ENCODE measurements at places on chromosomes 12 and 14.

DNA sequence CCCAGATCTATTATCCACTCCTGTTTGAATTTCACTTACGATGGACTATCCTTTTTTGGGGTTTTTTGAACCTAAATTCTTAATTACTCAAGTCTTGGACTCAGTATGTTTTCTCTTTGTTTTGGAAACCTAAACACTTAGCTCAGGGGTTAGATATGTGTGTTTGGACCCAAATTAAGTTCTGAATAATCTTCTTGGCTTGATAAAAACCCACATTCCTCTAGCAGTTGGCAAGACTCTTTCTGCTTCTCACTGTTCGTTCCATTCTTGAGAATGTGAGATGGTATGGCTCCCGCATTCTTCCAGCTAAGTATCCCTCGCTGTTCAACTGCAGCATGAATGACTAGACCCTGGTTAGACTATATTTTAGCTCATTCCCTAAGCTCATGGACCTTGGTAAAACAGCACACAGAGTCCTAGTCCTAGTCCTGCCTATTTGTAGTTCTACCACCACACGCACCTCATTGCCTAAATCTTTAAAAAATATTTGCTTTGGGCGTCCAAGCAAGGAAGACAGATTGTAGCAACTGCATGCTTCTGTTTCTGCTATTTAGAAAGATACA, 860.0 kb downstream of the RPS29 start:
- no peak for DNase-seq
- no peaks in the 10 kb centered on the region for H3K36me3 ChIP-seq
- no peaks in the 10 kb centered on the region for H3K27me3 ChIP-seq
- no peak overlapping the region for H3K4me3 ChIP-seq

GRCh38 chr12:90166671-90167070, 458.0 kb upstream of the ATP2B1 start:
- no peaks in the 10 kb centered on the region for H3K4me1 ChIP-seq
- H3K4me3 ChIP-seq, result no peak overlapping the region
- H3K27ac ChIP-seq, result no peak overlapping the region
- H3K36me3 ChIP-seq, result no peaks in the 10 kb centered on the region

DNA sequence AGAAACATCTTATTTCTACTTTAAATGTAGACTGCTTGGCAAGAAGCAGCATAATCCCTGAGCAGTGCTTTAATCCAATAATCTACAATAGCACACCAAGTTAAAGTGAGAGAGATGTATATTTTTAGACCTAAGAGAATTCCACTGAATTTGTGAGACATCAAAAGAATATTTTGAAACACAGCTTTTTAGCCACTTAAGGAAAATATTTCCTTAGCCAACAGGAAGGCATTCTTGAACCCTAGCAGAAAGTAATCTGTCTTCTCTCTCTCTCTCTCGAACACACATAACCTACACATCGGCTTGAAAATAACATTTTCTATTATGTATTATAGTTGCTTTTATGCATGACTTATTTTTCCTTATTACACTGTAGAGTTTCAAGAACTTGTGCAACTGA, 34.0 kb downstream of the KITLG start:
- H3K27me3 ChIP-seq, result no peaks in the 10 kb centered on the region
- no peaks in the 10 kb centered on the region for H3K4me1 ChIP-seq
- no peak overlapping the region for H3K27ac ChIP-seq
- H3K4me3 ChIP-seq, result no peak overlapping the region
- no peaks in the 10 kb centered on the region for H3K36me3 ChIP-seq

- H3K4me3 ChIP-seq, result no peak overlapping the region
- no peaks in the 10 kb centered on the region for H3K36me3 ChIP-seq
- no peaks in the 10 kb centered on the region for H3K27me3 ChIP-seq
- DNase-seq, result no peak
- no peak overlapping the region for H3K27ac ChIP-seq
Measured at GRCh38 chr12:46675736-46676135, 150.1 kb downstream of the SLC38A4 start.

DNA sequence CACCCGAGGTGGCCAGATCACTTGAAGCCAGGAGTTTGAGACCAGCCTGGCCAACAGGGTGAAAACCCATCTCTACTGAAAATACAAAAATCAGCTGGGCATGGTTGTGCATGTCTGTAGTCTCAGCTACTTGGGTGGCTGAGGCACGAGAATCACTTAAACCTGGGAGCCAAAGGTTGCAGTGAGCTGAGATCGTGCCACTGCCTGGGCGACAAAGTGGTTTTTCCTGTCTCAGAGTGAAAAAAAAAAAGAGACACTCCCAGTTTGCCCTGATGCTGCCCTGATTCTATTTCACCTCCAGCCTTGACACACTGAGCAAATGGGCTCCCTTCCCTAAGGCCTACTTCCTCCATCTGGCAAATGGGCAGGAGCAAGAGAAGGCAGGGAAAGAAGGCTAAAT, 28.5 kb upstream of the PLEK2 start:
- H3K36me3 ChIP-seq, result no peaks in the 10 kb centered on the region
- no peak overlapping the region for H3K27ac ChIP-seq
- no peaks in the 10 kb centered on the region for H3K4me1 ChIP-seq
- H3K27me3 ChIP-seq, result no peaks in the 10 kb centered on the region
- DNase-seq, result no peak
- H3K4me3 ChIP-seq, result no peak overlapping the region

DNA sequence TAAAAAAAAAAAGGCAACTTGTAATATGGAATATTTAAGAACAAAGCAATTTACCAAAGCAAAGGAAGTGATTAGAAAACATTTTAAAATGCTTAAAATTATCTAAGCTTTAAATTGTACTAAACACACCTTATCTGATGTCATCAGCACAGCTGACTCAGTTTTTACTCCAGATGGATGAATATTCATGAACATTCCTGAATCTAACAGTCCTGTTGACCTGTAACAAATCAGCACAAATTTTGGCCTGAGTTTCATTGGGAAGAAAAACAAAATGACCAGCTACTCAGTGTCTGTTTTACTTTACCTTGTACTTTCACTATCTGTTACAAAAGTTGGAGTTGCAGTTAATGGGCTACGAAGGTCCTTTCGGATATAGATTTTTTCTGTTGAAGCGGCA, 16.0 kb downstream of the NR2C1 start:
- H3K36me3 ChIP-seq, result peaks cover 61% of the 10 kb centered on the region
- no peak for DNase-seq
- H3K27ac ChIP-seq, result no peak overlapping the region
- no peaks in the 10 kb centered on the region for H3K4me1 ChIP-seq
- no peak overlapping the region for H3K4me3 ChIP-seq
- no peaks in the 10 kb centered on the region for H3K27me3 ChIP-seq

DNA sequence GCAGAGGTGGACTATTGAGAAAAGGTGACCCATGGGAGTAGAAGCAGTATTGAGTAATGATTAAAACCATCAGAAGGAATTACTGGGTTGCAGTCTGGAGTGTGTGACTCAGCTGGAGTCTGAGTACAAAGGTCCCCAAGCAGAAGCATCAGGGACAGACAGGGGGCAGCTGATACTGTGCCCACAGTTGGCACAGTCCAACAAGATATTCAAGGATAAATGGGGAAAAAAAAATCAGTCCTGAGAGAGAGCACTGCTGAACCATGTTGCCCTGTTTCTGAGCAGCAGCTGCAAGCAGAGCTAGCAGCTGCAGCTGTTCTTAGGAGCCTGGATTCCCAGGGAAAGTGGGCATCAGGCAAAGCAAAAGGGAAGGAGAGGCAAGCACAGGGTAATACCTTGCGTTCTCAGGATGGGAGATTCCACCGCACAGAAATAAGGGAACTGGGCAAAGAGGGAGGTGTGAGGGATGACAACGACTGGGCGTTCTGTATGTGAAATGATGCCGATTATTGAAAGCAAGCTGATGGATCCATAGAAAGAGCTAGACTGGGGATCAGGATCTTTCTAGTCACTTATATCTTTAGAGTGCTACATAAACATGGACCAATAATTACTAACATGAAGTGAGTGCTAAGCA, 17.7 kb downstream of the NEUROD4 start:
- H3K36me3 ChIP-seq, result no peaks in the 10 kb centered on the region
- H3K4me3 ChIP-seq, result no peak overlapping the region
- peaks cover 46% of the 10 kb centered on the region for H3K4me1 ChIP-seq
- H3K27ac ChIP-seq, result no peak overlapping the region
- no peak for DNase-seq

- peak overlapping the region; percentile 37 for H3K27ac ChIP-seq
- H3K27me3 ChIP-seq, result no peaks in the 10 kb centered on the region
- DNase-seq, result no peak
- no peak overlapping the region for H3K4me3 ChIP-seq
- no peaks in the 10 kb centered on the region for H3K36me3 ChIP-seq
- H3K4me1 ChIP-seq, result peaks cover 46% of the 10 kb centered on the region
Measured at GRCh38 chr14:69675877-69676416, 64.6 kb downstream of the SUSD6 start.

DNA sequence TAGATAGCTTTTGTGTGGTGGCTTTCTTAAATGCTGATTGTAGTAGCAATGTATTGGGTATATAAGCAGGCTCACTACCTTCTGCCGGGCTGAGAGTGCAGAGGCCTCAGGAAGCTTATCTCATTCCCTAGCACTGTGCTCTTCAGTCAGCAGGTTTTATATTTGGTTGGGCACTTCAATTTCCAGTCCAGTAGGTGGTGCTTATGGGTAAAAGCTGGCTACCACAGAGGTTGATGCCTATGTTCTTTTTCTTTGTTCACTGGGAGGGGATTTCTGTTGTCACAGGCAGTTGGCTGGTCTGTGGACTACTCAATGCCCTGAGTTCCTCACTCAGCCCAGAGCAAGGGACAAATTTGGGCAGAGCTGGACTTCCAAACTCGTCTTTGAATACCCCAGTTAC, 43.0 kb upstream of the GLIPR1 start:
- no peak overlapping the region for H3K4me3 ChIP-seq
- no peaks in the 10 kb centered on the region for H3K27me3 ChIP-seq
- no peak overlapping the region for H3K27ac ChIP-seq
- peaks cover 6% of the 10 kb centered on the region for H3K4me1 ChIP-seq

DNA sequence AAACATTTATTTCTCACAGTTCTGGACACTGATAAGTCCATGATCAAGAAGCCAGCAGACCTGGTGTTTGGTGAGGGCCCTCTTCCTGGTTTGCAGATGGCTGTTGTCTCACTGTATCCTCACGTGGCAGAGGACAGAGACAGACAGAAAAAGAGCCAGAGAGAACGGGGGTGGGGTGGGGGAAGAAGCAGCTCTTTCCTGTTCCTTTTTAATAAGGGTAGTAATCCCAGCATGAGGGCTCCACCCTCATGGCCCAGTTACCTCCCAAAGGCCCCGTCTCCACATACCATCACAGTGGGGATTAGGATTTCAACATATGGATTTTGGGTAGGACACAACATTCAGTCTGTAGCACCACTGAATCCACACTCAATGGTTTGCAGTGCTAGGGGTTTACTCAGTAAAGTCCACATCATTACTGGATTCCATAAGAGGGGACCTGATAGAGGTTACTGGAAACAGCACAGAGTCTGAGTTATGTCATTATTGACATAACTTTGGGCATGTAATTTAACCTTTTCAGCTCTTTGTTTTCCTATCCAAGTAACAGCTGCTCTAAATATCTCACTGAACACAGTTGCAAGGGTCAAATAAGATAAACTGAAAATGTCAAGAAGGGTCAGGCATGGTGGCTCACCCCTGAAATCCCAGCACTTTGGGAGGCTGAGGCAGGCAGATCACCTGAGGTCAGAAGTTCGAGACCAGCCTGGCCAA, 53.2 kb downstream of the RPAP3 start:
- H3K27me3 ChIP-seq, result no peaks in the 10 kb centered on the region
- no peaks in the 10 kb centered on the region for H3K36me3 ChIP-seq

DNA sequence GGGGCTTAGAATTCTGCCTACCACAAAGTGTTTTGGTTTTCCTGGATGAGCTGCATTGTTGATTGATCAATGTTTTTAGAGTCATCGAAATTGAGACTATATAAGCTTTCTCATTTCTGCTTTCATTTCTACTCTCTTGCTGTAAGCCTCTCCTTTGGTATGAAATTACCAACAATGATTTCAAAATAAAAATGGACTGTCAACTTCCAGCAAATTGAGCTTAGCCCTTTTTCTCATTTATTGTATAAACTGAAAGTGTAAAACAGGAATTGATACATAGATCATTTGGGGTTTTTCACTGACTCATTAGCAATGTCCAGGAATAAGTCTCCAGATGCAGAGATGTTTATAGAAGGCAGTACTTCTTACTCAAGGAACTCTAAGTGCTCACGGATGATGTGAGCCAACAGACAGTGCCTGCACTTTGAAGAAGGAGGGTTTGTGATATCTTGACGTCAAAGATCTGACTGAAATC, 20.0 kb upstream of the PCNX1 start:
- DNase-seq, result no peak
- peak overlapping the region; percentile 52 for H3K27ac ChIP-seq
- H3K4me1 ChIP-seq, result peaks cover 62% of the 10 kb centered on the region
- H3K4me3 ChIP-seq, result peak overlapping the region; percentile 34
- no peaks in the 10 kb centered on the region for H3K36me3 ChIP-seq

- no peak overlapping the region for H3K27ac ChIP-seq
- DNase-seq, result no peak
- peaks cover 11% of the 10 kb centered on the region for H3K4me1 ChIP-seq
- H3K27me3 ChIP-seq, result no peaks in the 10 kb centered on the region
Measured at GRCh38 chr14:35281341-35281740, 10.8 kb upstream of the PSMA6 start.

DNA sequence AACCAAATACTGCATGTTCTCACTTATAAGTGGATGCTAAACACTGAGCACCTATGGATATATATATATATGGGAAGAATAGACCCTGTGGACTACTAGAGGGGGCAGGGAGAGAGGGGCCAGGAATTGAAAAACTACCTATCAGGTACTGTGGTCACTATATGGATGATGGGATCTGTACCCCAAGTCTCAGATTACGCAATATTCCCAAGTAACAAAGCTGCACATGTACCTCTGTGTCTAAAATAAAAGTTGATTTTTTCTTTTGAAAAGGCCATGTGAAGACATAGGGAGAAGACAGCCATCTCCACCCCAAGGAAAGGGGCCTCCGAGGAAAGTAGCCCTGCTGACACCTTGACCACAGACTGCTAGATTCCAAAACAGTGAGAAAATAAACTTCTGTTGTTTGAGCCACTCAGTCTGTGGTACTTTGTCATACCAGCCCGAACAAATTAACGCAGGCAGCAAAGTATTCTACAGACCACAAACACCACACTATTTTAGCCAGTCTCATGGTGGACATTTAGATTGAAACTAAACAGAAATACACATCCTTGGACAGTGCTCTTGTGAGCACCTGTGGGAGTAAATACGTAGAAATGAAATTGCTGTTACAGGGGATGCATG, 197.1 kb downstream of the EFCAB11 start:
- DNase-seq, result no peak
- H3K4me3 ChIP-seq, result no peak overlapping the region
- H3K27ac ChIP-seq, result no peak overlapping the region
- no peaks in the 10 kb centered on the region for H3K36me3 ChIP-seq
- no peaks in the 10 kb centered on the region for H3K4me1 ChIP-seq
- no peaks in the 10 kb centered on the region for H3K27me3 ChIP-seq

DNA sequence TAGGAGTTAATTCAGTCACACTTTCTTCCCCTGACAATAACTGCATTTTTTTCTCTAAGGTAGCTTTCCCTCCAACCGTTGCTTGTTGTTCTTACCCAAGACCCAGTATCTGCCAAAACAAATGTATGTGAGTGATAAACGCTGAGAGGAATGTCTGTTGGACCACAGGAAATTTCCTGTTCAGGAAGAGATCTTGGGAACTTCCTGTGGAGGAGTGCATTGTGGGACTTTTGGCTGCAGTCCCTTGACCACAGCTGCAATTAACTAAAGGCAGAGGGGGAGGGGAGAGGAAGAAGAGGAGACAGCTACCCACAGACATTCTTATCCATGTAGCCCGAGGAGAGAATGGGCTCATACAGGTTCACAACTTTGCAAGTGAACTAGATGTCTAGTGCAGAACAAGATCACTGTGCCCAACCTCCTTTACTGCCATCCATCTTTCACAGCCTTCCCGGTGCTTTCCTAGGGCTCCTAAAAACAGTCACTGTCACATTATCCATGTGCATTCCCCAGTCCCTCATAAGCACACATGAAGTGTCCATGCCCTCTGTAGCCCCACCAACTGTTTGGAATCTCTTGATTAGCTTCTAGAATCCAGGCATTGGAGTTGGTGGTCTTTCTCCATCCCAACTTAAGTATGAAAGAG, 149.5 kb downstream of the ETV6 start:
- DNase-seq, result no peak
- H3K4me3 ChIP-seq, result no peak overlapping the region
- no peak overlapping the region for H3K27ac ChIP-seq
